ENCODE measurements at places on chromosomes 5 and 9.
A peak's percentile ranks its signal among the peaks of the same experiment; 100 is the strongest.

DNA sequence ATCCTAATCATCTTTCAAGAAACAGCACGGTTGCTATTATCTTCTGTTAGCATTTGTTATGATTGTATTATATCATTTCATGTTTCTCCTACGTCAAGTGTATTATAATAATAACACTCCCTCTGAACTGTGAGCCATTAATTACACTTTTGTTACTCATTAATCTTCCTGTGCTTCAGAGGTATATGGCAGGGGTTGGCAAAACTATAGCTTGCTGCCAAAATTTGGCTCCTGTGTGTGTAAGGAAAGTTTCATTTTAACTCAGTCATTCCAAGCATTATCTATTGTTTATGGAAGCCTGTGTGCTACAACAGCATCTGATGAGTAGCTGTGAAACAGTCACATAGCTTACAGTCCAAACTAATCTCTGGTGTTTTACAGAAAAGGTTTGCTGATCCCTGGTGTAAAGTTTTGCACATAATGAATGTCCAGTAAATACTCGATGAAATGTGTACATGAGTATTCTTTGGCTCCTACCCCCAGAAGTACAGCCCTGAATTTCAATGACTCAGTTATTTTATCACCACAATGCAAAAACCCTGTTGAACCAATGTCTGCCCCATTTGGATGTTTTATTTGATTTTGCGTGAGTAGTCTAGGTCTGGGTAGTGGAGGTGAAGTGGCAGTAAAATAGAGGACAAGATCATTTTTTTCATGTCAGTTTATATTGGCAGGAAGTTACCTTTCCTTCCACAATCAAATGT lies 648.2 kb downstream of the MAT2B start:
- DNase-seq = no peak

- no peak for DNase-seq
These were observed 46.8 kb downstream of the NIPSNAP3B start for GRCh38 chr9:104810421-104811339.

DNA sequence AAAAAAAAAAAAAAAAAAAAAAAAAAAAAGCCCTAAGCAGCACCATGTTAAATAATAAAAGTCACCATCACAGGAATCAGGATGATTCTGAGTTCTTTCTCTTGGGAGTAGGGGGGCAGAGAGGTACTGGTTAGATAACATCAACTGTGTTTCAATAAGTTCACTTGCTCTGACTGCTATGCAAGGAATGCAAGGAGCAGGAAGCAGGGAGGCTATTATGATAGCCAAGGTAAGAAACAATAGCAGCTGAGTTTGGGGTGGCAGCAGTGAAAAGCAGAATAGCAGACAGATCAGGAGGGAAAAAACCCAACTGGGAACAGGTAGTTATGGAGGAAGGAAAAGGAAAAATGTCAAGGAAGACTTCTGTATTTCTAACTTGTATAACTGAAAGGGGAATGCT lies 8.2 kb downstream of the CEP120 start:
- DNase-seq = no peak

- peak; percentile 48 for DNase-seq
These were observed 31.2 kb downstream of the NANS start for GRCh38 chr9:98087420-98088354.

- DNase-seq = no peak
These were observed 439.5 kb upstream of the CD180 start for GRCh38 chr5:67636091-67636490.

DNA sequence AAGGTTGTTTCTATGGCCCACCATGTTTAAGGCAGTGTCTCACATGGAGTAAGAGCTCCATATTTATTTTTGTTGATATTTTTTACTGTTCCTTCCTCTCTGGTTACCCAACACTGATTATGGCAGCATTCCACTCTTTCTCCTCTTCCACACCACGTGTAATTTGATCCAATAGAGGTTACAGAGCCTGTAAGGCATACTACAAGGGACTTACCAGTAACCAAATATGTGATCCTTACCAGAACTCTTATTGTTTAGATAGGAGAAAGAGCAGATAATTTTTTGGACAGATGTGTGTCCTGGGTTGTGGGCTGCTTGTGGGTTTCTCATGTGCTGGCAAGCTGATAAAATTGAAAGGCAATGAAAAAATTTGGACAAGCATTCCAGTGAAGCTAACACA lies 261.3 kb downstream of the TMEM167A start:
- DNase-seq = no peak

GRCh38 chr5:10578869-10579268 lies 15.0 kb downstream of the ANKRD33B start:
- DNase-seq = peak; percentile 16

- DNase-seq = no peak
These were observed 99.7 kb downstream of the SERINC5 start for GRCh38 chr5:80156156-80156555.

DNA sequence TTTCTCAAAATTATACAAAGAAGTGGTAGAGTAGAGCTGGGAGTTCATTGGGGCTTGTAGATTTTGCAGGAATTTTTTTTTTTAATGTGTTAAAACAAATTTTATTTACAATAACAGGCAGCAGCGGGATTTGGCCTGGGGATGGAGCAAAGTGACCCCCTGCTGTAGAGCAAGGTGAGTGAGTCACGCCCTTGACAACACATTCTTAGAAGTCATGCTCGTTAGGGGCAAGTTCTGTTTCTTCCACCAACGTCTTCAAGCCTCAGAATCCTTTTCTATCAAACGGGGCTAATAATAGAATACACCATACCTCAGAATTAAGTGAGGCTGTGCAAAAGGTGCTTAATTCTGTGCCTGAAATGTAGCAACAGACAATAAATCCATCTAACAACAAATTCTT lies 1.1 kb upstream of the ANKDD1B start:
- no peak for DNase-seq

DNA sequence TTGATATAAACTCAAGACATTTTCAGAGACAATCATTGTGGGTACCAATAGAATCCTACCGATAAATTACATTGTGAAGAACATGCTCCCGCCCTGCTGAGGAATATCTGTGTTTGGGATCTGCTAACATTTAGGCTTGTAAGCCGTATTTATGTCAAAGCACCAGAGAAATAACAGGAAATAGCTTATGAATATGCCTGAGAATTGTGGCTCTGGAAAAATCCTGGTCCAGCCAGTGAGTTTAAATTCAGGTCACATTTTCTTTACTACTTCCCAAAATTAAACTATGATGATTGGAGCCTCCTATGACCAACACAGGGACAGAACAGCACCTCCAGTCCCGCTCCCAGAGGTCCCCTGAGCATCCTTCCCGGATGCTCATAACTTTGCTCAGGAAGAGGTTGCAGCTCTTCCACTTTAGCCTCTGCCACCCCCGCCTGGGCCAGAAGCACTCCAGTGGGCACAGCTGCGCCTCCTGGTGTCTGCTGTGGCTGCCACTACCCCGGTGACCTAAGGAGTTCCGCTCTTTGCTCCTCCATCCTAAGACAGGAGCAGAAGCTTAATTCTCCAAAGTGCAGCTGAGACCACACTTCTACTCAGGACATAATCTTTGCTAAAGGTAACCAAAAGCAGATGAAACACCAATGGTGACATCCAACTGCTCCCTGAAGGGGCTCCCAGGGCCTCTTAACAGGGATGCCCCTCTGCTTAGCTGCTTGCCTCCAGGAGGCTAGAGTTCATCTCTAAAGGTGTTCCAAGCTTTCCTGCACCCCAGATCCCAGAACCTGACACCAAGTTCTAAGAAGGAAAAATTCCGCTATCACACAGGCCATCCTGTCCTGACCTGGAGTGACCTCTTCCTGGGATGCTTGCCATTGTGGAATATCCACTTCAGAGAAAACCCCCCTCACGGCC lies 58.8 kb downstream of the SLC1A1 start:
- no peak for DNase-seq

DNA sequence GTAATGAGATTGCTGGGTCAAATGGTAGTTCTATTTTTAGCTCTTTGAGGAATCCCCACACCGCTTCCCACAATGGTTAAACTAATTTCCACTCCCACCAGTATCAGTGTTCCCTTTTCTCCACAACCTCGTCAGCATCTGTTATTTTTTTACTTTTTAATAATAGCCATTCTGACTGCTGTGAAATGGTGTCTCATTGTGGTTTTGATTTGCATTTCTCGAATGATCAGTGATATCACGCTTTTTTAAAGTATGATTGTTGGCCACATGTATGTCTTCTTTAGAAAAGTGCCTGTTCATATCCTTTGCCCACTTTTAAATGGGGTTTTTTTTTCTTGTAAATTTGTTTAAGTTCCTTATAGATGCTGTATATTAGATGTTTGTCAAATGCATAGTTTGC lies 73.5 kb downstream of the MTAP start:
- no peak for DNase-seq

- no peak for DNase-seq
These were observed 925 bp downstream of the LIFR start for GRCh38 chr5:38555354-38556087.

DNA sequence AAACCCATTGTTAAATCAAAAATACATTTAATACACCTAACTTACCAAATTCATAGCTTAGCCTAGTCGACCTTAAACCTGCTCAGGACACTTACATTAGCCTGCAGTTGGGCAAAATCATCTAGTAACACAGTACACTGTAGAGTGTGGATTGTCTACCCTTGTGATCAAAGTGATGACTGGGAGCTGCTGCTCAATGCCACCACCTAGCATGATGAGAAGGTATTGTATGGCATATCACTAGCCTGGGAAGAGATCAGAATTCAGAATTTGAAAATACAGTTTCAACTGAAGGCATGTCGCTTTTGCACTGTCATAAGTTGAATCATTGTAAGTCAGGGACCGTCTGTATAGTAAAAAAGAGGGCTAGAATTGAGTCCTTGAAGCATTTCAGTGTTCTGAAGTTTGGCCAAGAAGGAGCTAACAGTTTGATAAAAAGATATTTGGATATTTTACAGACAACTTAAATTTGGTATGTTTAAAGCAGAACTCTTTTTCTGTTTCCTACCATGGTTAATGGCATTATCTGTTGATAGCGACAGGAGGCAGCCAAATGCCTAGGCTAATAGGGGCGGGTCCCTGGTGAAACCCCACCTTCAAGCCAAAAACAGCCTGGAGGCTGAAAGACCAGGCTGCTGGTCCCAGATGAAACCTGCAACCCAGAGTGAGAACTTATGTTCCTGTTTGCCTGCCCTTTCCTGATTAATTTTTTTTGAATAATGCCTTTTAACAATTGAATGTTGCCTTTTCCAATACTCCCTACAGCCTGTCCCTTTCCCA lies 23.0 kb downstream of the SMIM15 start:
- no peak for DNase-seq

DNA sequence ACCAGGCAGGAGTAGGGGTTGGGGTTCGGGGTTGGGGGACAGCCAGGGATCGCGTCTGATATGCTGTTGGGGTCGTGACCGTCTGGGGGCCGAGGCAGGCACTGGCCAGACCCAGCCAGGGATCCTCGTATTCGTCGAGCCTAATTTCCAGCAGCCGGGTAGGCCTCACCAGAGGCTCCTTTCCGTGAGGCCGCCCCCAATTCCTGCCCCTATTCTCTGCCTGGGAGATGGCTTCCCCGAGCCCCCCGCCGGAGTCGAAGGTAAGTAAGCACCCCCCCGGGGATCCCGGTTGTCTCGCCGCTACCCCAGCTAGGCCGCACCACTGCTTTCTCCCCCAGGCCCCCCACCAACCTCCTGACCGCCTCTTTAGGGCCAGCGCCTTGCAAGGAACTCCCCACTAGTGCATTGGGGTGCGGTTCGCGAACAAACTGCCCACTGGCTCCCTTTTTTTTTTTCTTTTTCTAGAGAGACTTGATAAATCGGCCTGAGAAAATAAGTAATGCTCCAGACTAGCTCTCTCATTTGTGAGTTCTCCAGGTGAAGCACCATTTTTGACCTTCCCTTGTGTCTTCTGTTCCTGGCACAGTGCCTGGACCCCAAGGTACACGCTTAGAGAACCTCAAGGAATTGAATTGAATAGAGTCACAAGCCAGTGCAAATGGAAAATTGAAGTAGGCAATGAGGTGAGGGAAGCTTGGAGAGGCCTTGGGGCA lies 435 bp downstream of the ZNF189 start:
- no peak for DNase-seq

DNA sequence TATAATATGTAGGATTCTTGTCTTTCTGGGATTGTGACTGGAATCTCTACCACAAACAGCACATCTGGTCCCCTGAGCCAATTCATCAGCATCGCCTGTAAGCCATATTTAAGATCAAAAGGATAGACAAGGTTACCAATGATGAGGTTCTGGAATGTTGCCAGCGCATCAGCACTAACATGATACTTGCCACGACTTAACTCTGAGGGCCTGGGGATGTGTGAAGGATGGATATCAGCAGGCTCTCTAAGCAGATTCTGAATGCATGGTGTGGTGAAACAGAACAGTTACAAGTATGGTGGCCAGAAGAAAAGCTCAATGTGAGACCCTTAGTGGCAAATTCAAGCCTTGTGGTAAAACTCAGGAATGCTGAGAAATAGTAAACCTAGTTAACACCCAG lies 143.0 kb downstream of the XRCC4 start:
- no peak for DNase-seq

DNA sequence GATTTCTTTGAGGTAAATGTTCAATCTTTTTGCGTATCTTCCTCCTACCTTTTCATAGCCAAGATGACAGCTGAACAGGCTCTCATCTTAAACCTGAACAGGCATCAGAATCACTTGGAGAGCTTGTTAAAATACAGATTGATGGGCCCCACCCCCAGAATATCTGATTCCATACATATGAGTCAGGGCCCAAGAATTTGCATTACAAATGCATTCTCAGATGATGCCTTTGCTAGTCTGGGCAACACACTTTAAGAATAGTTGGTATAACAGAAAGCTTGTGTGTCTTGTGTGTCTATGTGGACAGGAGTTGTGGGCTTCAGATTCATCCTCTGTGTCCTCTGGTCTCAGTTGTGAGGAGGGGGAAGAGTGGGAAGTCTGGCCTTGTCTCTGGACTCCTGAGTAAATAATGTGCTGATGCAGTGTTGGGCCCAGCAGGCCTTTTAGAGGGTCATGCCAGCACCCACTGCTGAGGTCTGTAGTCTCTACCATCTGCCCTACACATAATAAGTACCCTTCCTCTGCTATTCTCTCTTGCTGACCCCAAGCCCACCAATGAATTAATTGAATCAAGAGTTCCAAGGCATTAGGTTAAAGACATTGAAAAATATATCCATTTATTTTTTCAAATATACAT lies 43.1 kb downstream of the PTCD2 start:
- no peak for DNase-seq

DNA sequence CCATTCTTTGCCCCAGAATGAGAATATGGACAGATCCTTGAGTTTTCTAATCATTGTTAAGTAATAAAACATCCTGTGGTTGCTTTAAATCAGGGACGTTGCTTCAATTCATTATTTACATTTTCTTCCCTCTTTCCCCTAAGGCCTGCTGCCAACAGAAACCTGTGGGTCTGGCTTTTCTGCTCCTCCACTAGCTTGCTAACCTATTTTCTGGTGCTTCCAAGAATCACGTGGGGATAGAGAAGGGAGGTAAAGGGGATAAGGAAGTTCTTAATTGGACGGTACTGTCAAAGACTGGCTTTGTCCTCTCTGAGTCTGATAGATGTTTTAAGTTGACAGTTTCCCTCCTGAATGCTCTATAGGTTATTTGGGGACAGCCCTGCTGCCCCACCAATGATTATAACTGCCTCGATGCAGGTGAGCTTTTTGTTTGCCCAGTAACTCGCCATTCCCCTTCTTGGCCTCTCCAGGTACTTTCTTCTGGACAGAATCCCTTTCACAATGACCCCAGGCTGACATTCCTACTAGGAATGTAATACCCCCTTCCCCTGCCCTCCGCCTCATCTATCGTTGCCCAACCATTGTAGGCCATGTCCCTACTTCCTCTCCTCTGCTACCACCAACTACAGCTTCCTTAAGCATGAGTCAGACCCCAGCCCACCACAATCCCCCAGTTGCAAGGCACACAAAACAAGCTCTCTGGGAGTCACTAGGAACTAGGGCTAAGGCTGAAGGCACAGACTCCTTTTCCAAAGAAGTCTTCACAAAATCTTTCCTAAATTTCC lies 19.9 kb upstream of the CPEB4 start:
- DNase-seq = no peak

- peak; percentile 22 for DNase-seq
These were observed 8.3 kb upstream of the ENC1 start for GRCh38 chr5:74648835-74649293.
